ENCODE measurements at places on chromosomes 6 and 20.

GRCh38 chr6:158121335-158121734 lies 46.7 kb downstream of the SERAC1 start:
- no peak for DNase-seq

DNA sequence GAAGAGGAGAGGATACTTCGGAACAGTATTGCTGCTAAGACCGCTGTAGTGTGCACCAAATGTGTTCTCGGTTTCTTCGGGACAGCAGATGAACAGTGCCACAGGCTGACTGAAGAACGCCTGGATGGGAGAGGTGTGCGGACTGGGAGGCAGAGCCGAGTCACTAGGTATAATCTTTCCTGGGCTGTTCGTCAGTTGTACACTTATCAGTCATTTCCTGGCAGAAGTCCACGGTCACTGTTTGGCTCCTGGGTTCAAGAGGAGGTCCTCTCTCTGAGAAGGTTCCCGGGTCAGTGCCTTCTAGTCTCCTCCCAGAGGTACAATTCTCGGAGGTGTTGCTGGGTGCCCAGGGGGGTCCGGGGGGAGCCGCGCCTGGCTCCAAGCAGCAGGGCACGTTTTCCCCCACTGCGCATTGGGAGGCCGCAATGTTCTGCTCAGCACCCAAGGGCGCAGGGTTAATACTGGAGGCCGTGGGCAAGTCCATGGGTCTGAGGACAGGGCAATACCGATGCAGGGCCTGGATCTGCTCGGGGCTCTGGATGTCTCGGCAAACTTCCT lies 38.1 kb downstream of the GJA10 start:
- DNase-seq = no peak

DNA sequence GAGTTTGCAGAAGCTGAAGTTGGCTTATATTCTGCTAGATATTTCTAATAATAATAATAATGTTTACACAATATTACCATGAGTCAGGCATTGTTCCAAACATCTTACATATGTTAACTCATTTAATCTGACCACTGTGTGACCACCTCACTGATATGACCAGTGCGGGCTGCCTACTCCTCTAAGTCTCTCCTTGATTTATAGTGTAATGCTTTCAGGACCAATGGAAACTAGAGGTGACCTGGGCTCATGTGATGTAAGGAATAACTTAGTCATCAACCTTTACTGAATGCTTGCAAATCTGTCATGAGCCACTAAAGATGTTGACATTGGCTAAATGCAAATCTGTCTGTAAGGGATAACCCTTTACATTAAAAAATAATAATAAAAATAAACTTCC lies 51.1 kb upstream of the GPR6 start:
- no peak for DNase-seq

GRCh38 chr6:13355043-13355945 lies 27.0 kb upstream of the TBC1D7 start:
- DNase-seq = no peak

GRCh38 chr6:139230391-139230840 lies 61.4 kb downstream of the TXLNB start:
- DNase-seq = no peak

GRCh38 chr6:30542404-30542725 lies 13.9 kb downstream of the GNL1 start:
- no peak for DNase-seq

GRCh38 chr6:13702809-13703302 lies 8.8 kb downstream of the RANBP9 start:
- DNase-seq = no peak

DNA sequence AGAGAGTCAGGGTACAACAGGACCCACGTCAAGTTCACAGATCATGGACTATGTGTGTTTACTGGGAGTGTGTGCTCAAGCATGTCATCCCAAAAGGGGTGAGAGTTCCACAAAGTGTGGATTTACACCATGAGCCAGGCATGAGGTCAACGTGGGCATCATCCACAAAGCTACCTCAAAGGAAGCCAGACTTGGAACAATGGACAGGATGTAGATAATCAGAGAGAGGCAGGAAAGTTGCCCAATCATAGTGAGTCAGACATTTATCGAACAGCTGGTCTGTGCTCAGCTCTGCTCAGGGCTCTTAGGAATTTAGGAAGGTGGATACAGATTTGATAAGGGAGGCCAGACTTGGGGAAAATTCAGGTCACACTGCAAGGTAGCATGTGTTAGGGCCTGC lies 317.2 kb upstream of the CDYL start:
- DNase-seq = no peak

DNA sequence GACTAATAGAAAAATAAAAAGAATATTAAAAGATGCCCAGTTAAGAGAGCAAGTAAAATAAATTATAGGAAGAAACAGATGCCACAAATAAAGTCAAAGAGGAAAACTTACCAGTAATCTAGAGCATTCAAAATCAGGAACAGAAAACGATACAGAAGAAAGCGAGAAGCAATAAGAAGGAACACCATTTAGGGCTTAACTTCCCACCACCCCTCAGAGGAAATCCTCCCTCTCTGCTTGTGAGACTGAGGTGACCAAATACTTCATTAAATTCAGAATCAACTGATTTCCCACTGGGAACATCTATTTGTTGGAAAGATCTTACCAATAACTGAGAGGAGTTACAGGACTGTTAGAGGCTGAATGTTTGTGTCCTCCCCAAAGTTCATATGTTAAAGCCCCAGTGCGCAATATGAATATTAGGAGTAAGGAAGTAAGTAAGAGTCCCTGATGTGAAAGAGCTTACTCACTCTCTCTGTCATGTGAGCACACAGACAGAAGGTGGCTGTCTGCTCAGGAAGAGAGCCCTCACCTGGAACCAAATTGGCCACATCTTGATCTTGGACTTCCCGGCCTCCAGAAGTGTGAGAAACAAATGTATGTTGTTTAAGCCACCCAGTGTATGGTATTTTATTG lies 19.5 kb downstream of the KATNA1 start:
- no peak for DNase-seq
